ENCODE measurements at places on chromosomes 6 and 20. TPM values are rescaled to one million over a fixed set of nuclear protein-coding genes. Genes with fewer than 3 reads are reported as not detected.

The IL20RA gene
- total RNA-seq, result 0.12 TPM

The TP53TG5 gene
- not detected for total RNA-seq

The UST gene
- total RNA-seq, result 32.4 TPM

The BMP5 gene
- not detected for total RNA-seq

The LY6G6C gene
- total RNA-seq, result not detected

The DNAJC5 gene
- total RNA-seq, result 61.3 TPM

The PYGB gene
- total RNA-seq, result 189 TPM

The ZGPAT gene
- total RNA-seq, result 22.3 TPM

The SLC22A3 gene
- 0.92 TPM for total RNA-seq

The HLA-DQA2 gene
- total RNA-seq, result not detected

The HS3ST5 gene
- 0.06 TPM for total RNA-seq

The PRDM13 gene
- total RNA-seq, result not detected

The BMP6 gene
- 5.4 TPM for total RNA-seq

The RNF144B gene
- 2.1 TPM for total RNA-seq

The DSP gene
- 0.25 TPM for total RNA-seq

The POU3F2 gene
- under 0.01 TPM for total RNA-seq

The RNF182 gene
- total RNA-seq, result 0.40 TPM

The CD24 gene
- 0.26 TPM for total RNA-seq

The SLC22A16 gene
- not detected for total RNA-seq

The SIGLEC1 gene
- total RNA-seq, result not detected

The RTF2 gene
- 85.5 TPM for total RNA-seq

The ABHD16B gene
- total RNA-seq, result not detected

The CAGE1 gene
- total RNA-seq, result 0.06 TPM

The RAB44 gene
- total RNA-seq, result not detected

The HLA-DQB1 gene
- not detected for total RNA-seq

The PSMB1 gene
- 323 TPM for total RNA-seq

The F13A1 gene
- total RNA-seq, result not detected

The GNMT gene
- total RNA-seq, result not detected

The B3GAT2 gene
- not detected for total RNA-seq

The OTOR gene
- not detected for total RNA-seq

The NELFE gene
- total RNA-seq, result 119 TPM

The TRIM15 gene
- not detected for total RNA-seq

The CNBD2 gene
- total RNA-seq, result 1.8 TPM

The IMPG1 gene
- total RNA-seq, result not detected

The IRF4 gene
- under 0.01 TPM for total RNA-seq

The BLTP3A gene
- 4.4 TPM for total RNA-seq

The DDO gene
- total RNA-seq, result 5.5 TPM

The COL10A1 gene
- total RNA-seq, result not detected

The ENPP5 gene
- 0.87 TPM for total RNA-seq

The CLDN20 gene
- not detected for total RNA-seq

The SCGN gene
- total RNA-seq, result not detected

The C20orf204 gene
- total RNA-seq, result 0.75 TPM

The BNIP5 gene
- total RNA-seq, result not detected

The HDDC2 gene
- total RNA-seq, result 64.6 TPM

The MUC21 gene
- total RNA-seq, result not detected

The ESR1 gene
- 3.9 TPM for total RNA-seq

The SPATS1 gene
- total RNA-seq, result not detected

The METTL24 gene
- 2.1 TPM for total RNA-seq
